Aorta (tissue), 5 donors: ENCODE measurements at places on chromosomes 16 and 17. TPM values are rescaled to one million over a fixed set of nuclear protein-coding genes. Genes with fewer than 3 reads are reported as not detected.
A peak's percentile ranks its signal among the peaks of the same experiment; 100 is the strongest.

DNA sequence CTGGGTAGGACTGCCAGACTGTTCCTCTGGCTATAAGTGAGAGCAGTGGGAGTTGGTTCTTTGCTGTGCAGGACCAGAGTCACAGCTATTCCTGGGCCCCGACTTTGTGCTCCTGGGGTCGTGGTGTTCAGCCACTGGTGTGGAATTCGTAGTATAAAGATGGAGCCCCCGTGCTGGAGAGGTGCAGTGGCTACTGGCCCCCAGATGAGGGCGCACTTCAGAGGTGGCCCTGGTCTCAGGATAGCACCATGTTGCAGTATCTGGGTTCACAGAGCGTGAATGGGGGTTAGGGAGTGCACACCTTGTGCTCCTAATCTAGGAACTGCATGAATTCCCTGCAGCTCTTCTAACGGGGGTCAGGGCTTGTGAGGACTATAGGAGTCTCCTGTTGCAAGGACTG lies 21.1 kb downstream of the TANC2 start:
- DNase-seq = no peak

Gene KRT35
- total RNA-seq = not detected

DNA sequence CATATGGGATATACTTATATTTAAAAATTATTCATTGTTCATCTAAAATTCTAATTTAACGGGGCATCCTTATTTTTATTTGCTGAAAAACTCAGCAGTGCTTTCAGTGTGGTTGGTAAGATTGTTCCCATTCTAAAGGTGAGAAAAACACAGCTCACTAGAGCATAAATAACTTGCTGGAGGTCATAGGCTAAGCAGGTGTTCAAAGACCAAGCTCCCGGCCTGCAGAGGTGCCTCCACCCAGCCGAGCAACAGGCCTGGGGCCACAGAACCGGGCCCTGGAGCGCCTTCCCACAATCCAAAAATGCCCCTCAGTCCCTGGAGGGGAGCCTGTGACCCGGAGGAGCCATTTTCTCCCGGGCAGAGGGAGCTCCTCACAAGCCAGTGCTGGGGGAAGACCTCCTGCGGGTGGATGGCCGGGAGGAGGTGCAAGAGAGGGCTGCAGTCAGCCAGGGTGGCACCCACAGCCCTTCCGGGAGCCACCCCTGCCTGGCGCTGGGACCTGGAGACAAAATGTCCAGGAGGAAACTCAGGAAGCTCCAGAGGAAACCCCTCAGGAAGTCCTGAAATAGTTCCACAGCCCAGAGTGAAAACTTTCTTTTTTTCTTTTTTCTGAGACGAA lies 14.7 kb downstream of the ABR start:
- DNase-seq = no peak

Gene GFOD2
- 27.3 TPM for total RNA-seq

DNA sequence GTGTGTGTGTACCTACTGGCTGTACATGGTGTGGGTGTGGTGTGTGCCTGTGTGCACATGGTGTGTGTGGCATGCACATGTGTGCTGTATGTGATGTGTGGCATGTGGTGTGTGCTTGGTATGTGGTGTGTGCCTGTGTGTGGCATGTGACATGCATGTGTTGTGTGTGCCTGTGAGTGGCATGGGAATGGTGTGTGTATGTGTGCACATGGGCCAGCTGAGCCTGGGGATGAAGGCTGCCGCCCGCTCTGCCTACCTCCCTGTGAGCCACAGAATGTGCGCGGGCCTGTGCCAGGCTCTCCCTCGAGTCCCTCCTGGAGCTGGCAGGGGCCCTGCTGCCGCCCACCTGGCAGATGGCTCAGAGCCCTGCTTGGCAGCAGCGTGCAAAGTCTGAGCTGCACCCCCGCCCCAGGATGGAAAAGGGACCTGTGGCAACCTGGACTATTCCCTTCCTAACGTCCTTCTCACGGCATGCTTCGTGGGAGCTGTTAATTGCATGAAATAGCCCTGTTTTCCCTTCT lies 9.3 kb downstream of the PRSS27 start:
- DNase-seq = no peak

- no peak for DNase-seq
Observed at GRCh38 chr16:8552487-8553221, 37.7 kb downstream of the TMEM114 start.

DNA sequence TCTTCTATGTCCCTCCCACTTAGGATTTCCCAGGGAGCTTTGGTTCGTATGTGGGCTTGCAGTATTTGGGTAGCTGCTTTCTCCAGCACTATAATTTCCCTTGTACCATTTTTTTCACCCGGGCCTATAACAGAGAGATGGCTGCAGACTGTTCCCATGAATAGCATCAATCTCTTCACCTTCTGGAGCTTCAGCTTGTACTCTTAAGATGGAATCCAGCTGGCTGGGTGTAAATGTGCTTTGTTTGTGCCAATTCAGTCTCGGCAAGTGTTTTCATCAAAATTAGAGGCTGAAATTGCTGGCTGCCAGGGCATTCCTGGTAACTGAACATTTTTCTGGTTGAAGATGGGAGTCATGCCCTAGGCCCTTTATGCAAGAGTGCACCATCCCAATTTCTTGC lies 12.2 kb upstream of the CPD start:
- no peak for DNase-seq

DNA sequence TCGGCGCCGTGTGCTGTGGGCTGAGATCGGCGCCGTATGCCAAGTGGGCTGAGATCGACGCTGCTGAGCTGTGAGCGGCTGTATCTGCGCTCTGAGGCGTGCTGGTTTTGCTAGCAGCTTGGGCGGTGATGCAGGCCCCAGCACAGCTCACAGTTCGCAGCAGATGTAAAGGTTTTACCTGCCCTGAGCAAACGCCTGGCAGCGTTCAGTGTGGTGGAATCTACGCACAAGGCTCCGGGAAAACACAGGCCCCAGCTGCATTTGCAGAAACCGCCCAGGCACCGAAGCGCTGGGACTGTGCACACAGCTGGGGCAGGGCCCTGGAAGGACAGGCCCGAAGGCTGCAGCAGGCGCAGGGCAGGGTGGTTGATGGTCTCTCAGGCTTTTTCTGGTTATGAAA lies 8.0 kb upstream of the ZNF469 start:
- peak; percentile 24 for DNase-seq

DNA sequence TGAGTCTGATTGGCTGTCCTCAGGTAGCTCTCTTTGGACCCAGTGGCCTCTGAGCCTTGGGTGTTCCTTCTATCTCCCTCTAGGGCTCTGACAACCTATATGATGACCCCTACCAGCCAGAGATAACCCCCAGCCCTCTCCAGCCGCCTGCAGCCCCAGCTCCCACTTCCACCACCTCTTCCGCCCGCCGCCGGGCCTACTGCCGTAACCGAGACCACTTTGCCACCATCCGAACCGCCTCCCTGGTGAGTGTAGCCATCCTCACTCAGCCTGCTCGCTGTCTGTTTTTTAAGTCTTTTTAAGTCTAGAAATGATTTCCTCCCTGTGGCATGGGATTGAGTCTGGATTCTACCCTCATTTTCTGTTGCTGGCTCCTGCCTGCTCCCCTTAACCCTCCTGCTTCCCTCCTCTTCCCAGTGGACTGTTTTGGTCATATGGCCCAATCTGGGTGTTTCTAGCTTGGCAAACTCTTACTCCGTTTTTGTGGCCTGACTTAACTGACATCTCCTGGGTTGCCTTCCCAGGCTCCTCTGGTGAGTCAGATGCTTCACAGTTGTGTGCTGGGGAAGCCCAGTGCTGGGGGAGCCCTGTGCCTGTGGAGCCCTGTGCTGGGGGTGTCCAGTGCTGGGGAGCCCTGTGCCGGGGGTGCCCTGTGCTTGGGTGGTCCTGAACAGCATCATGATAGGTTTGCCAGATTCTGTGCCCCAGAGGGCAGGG lies 9.9 kb downstream of the TAOK2 start:
- DNase-seq = peak; percentile 61

DNA sequence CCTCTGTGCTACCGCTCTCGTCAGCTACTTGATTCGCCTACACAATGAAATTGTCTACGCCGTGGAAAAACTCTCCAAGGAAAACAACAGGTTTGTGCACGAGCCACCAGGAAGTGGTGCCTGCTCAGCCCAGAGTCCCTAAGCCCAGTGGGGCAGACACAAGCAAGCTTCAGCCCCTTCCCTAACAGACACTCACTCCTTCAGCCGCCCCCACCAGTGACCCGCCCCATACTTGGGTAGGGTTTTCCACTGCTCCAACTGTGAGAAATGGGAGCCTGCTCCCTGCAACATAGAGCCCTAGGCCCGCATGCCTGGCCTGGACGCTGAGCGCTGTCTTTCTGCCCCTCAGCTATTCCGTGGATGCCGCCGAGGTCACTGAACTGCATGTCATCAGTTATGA lies 28.6 kb upstream of the ENDOV start:
- DNase-seq = no peak

Gene IRX5
- total RNA-seq = 0.91 TPM

- DNase-seq = no peak
Observed at GRCh38 chr16:74268372-74268782, 28.2 kb upstream of the PSMD7 start.

Gene CACNG5
- not detected for total RNA-seq

DNA sequence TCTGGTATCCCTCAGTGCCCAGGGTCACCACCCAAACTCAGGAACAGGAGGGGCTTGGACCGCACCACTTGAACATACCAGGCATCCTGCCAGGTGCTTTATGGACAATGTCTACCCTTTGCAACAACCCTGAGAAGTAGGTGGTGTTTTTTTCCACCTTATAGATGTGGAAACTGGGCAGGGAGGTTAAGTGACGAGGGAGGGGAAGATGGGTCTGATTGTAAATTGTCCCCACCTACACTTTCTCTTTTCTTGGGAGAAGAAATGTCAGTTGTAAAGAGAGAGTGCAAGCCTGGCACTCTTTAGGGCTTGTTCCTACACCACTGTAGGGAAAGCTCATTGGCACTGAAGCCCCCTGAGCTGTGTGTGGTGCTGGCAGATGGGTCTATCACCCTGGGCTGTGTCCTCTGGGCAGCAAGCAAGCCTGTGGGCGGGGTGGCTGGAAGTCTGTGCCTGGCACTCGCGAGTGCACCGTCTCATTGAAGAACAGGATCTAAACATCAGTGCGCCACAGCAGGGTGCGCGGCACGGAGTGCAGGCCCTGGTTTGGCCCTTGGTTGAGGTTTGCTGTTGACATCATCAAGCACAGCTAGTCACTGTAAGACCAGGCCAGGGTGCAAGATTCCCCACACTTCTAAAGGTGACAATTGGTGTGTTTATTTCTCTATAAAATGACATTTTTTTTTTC lies 15.1 kb downstream of the NOD2 start:
- no peak for DNase-seq

DNA sequence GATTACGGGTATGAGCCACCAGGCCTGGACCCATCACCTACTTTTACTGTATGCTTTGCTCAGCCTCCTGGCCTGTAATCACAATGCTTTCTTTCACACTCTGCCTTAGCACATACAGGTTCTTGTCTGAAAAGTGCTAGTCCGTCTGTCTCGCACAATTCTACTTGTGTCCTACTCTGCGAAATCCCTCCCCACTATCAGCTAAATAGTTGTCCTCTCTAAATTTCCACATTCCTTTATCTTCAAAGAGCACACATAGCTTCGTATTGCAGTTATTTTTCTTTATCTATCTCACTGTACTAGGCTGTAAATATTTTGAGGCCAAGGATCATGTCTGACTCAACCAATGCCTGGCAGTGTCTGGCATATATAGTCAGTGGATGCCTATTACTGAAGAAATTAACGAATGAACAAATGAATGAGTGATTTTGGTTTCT lies 38.5 kb upstream of the ETV4 start:
- no peak for DNase-seq

Gene ASB16
- total RNA-seq = 1.4 TPM

Gene GAS7
- 56.8 TPM for total RNA-seq

GRCh38 chr16:19911747-19912454 lies 27.3 kb upstream of the GPRC5B start:
- no peak for DNase-seq

DNA sequence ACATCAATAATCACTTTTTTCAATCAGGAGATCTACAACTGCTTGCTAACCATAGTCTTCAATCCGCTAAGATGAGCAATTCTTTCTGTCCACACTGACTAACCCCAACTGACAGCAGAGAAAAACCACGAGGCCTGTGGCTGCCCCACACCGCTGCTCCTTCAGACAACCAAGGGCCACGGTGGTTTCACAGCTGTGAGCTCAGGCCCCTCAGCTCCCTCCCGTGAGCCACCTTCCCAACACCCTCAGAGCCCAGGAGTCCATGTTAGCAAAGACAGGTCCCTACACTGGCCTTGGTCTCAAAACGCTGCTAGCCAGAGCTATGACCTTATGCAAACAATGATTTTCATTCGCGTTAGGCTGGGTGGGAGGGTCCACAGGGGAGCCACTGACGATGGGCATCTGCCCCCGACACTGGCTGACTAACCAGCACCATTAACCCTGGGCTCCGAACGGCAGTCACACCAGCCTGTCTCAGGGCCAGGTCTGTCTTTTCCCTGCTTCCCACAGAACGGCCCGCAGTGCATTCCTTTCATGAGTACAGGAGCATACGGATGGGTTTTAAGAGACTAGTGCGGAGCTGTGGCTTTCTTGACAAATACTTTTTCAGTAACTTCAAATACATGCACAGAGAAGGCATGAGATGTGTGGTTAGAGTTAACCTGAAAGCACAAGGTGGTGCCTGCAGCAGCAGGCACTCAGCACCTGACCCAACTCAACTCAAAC lies 67.3 kb downstream of the ANKRD11 start:
- DNase-seq = no peak

- DNase-seq = no peak
Observed at GRCh38 chr16:15435216-15435864, 952 bp downstream of the BMERB1 start.

DNA sequence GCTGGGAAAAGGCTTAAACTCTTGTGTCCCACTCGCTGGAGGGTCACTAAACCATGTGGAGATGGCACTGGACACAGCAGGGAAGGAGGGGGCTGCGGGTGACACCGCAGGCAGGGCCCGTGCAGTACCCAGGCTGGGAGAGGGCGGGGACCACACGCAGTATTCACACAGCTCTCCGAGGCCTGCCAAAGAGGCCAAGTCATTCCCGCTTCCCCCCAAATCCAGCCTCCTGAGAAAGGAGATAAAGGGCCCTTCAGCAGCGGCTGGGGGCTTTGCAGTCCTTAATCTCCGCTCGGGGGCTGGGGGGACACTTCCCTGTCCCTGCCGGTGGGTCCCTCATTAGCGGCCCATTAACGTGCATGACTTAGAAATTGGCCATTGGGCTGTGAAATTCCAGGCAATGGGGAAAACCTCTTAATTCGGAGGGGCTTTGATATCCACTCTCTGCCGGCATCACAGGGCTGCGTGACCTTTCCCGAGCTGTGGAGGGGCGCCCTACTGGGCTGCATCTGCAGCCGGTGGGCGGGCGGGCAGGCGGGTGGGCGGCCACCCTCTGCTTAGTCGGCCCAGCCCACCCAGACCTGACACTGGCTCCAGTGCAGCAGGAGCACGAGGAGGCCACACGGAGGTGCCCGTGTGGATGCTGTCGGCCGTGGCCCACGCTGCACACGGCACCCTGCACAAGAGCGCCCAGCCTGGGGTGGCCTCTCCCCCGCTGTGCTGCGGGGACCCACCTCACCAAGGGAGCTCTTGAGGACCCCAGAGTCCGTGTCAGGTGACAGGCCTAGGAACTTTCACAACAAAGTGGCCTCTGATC lies 2.6 kb upstream of the SLC38A8 start:
- DNase-seq = peak; percentile 66

Gene PRCD
- total RNA-seq = 1.2 TPM

Gene CACNA1H
- total RNA-seq = 17.8 TPM

GRCh38 chr17:43740541-43740940 lies 18.1 kb downstream of the SOST start:
- DNase-seq = no peak

Gene SEPTIN1
- total RNA-seq = 2.8 TPM

Gene TP53TG3
- not detected for total RNA-seq

Gene TNRC6A
- 74.8 TPM for total RNA-seq

GRCh38 chr16:83541231-83541630 lies 266.5 kb upstream of the HSBP1 start:
- DNase-seq = no peak
